ENCODE measurements at places on chromosomes 1 and 21.

DNA sequence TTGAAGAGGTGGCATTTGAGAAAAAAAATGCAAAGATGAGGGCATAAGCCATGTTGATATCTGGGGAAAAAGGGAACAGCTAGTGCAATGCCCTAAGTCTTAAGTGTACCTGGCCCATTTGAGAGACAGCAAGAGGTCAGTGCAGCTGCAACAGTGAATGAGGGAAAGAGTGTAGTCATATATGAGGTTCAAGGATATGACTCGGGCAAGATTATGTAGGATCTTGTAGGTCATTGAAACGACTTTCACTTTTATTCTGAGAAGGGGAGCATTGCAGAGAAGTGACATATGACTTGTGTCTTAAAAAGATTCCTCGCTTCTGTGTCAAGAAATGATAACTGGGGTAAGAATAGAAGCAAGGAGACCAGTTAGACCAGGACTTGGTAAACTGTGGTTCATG is 31.0 kb downstream of the NTMT2 start:
- no peak for DNase-seq

GRCh38 chr1:243416495-243416894 is 160.7 kb downstream of the SDCCAG8 start:
- DNase-seq: no peak

- DNase-seq: no peak
Observed at GRCh38 chr1:184039126-184039525, 1.6 kb upstream of the COLGALT2 start.

- no peak for DNase-seq
Observed at GRCh38 chr1:178011864-178012503, 42.1 kb upstream of the SEC16B start.

DNA sequence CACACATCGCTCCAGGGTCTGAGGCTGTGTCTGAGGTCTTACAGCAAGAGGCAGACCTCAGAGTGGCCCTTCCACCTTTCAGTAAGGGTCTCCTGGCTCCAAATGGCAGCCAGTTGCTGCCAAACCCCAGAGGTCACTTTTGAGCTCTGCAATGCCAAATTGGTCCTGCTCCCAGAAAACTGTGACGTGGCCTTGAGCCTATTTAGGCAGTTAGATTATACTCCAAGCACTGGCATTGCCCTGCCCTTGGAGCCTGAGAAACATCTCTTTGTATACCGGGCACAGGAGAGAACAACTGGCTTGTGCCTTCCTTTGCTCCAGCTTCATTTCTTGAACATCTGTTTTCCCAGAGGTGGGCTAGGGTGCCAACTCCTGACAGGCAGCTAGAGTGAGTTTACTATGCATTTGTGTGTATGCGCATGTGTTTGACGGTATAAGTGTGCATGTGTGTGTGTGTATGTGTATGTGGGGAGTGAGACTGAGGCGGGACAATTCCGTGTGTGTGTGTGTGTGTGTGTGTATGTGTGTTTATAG is 134.5 kb downstream of the IER5 start:
- DNase-seq: no peak

DNA sequence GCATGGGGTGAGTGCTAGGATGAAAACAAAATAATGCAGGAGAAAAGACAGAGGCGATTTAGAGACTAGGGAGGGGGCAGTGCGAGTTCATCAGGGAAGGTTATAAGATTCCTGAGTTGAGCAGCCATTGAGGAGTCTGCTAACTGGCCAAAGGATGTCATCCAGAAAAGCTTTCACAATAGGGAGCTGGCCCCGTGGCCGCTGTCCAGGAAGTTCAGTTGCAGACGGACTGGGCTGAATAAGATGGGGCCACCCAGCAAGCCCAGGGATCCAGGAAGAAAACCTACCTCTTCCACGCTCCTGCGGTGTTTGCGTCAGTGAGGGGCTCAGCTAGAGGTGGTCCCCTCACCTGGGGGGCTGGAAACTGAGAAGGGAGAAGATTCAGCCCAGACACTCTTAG is 4.0 kb upstream of the PKP1 start:
- no peak for DNase-seq

GRCh38 chr1:91171898-91172297 is 150.1 kb upstream of the ZNF644 start:
- no peak for DNase-seq
